ENCODE measurements at places on chromosomes 3 and 15.

DNA sequence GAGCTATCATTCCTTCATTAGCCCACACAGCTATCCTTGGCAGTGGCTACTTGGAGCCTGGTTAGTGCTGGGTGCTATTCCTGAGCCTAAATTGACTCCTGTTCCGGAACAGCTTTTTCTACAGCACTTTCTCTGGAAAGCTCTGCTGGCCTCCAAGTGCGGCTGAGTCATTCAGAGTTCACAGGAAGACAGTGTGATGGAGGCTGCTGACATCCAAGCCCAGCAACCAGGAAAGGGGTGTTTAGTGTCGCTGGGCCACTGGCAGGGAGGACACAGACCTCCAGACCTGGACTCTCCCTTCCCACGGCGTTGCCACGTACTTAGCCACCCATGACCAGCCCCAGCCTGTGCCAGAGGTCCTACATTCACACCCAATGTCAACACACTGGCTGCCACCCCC lies 28.7 kb downstream of the CACNA2D2 start:
- no peak for DNase-seq

DNA sequence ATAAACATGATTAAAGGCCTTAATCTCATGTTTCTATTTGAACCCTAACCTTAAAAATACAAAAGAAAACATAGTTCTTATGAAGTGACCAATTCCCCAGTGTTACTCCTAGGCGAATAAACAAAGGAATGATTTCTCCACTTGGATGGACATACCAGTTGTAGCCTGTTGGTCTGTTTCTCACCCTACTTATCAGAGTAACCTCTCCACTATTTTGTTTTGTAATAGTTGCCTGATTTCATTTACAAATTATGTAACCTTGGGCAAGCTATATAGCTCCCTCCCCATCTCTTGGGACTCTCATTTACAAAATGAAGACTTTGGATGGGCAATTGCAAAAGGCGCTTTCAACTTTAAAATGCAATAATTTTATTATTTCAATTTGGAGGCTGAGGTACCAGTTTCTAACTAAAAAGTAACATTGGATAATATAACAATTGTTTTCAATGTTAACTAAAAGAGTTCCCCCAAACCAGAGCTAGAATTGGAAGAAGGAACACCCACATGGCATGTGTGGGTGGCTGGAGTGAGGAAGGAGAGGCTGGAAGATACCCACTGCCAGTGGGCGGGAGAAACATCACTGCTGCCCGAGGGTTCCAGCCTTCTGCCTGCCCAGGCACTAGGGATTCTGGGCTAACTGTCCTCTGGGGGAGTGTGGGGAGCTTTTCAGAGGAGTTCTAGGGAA lies 74.2 kb downstream of the RFTN1 start:
- DNase-seq, result no peak

DNA sequence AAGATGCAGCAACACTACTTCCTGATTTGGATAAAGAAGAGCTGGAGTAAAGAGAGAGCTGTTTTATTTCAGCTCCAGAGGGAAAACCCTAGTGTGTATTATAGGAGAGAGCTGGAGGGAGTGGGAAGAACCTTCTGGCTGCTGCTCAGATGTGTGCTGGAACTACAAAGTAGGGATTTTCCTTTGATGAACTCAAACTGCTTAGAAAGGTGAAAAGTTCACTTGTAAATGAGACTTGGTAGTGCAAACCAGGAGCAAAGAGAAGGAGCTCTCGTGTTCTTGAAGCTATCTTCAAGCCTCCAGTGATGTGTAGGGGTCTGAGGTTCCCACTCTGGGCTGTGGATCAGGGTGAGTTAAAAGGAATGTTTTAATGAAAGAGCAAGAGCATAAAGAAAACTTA lies 110.4 kb downstream of the EDEM1 start:
- no peak for DNase-seq

GRCh38 chr15:48653913-48654670 lies 8.6 kb upstream of the FBN1 start:
- DNase-seq, result no peak
